ENCODE measurements at places on chromosomes 11 and 22.

GRCh38 chr11:47572715-47573255, 6.0 kb downstream of the KBTBD4 start:
- DNase-seq, result no peak

DNA sequence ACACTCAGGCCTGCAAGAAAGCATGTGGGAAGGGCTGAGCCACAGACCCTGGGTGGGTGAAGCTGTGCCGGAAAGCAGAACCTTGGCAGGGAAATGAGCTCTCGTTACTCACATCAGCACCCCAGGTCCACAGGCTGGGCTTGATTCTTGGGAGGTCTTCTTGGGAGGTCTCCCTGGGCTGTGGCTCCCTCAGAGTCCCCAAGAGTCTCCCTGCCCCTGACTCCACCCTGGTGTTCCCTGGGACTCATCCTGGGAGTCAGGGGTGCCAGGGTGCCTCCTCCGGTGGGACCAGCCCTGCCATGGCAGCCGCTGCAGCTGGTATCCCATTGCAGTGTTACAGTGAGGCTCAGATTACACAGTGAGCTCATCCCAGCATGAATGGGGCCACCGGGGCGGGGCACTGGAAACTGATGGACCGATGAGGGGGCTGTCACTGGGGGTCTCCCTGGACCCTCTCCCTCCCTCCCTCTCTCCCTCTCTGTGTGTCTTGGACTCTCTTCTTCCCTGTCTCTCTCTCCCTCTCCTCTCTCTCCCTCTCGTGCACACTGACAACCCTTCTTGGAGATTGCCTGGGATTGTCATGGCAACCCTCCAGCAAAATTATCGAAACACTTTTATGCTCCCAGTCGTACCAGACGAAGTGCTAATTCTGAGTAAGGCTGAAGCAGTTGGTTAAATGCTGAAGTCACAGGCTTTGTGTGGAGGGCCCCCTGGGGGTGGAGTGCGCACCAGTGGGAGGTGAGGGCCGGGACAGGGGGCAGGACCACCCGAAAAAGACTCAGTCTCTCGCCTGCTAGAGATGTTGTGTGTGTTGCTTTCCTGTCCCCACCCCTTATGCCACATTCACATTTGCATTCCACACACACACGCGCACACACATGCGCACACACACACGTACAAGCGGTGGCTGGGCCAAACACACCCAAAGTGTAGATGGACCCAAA, 8.6 kb upstream of the C11orf96 start:
- DNase-seq, result no peak

- DNase-seq, result no peak
Observed at GRCh38 chr11:6627762-6628241, 8.6 kb upstream of the TPP1 start.

GRCh38 chr11:127639916-127640315, 639.3 kb upstream of the KIRREL3 start:
- no peak for DNase-seq

- no peak for DNase-seq
Observed at GRCh38 chr11:81840380-81840779, 893.3 kb downstream of the FAM181B start.

DNA sequence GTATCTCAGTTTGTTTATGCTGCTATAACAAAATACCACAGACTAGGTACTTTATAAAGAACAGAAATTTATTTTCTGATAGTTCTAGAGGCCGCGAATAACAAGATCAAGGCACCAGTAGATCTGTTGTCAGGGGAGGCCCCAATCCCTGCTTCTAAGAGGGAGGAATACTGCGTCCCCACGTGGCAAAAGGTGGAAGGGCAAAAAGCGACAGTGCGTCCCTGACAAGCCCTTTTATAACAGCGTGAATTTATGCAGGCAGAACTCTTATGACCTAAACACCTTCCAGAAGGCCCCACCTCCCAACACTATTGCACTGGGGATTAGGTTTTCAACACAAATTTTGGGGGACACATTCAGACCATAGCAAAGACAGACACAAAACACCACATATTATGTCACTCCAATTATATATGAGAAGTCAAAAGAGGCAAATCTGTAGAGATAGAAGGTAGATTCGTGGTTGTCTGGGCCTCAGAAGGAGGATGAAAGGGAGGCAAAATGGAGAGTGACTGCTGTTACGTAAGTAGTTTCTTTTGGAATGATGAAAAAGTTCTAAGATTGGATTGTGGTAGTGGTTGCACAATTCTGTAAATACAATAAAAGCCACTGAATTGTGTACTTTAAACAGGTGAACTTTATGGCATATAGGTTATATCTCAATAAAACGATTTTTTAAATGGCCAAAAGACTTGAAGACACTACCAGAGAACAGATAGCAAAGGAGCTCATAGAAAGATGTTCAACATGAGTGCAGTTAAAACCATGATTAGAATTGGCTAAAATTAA, 30.1 kb upstream of the TNRC6B start:
- DNase-seq, result no peak

DNA sequence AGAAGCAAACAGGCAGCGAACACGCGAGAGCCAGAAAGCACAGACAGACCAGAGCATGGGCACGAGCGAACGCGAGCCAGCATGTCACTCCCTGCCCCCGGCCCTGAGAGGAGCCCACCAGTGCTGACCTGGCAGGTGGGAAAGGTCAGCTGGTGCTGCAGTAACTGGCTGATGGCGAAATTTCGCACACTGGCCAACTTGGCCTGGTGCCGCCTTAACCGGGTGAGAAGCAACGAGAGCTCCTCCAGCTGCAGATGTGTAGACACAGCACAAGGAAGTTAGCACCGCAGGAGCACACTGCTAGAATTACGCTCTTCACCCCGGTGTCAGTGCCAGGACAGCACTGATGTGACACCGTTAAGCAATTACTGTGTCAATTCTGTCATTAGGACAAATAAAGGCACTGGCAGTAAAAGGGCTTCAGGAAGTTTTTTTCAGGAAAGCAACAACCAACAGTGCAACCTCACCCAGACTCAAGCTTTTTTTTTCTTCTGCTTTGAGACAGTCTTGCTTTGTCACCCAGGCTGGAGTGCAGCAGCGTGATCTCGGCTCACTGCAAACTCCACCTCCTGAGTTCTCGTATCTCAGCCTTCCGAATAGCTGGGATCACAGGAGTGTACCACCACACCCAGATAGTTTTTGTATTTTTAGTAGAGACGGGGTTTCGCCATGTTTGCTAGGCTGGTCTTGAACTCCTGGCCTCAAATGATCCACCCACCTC, 76.8 kb downstream of the C11orf58 start:
- no peak for DNase-seq

DNA sequence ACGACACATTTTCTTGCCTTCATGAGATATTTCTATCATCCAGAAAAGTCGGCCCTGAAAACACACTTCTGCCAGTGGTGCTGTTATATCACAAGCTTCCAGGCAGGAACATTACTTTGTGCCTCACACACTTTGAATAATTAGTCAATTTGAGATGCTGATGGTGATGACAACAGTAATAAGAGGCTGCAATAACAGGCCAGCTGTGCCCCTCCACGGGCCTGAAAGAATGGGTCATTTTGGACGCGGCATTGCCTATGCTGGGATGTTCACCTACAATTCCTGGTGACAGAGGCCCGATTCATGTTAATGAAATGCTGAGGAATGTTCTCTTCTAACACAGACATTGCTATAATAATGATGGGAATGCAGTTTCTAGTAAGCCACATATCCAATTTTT, 463.8 kb upstream of the KIRREL3 start:
- DNase-seq, result no peak

- no peak for DNase-seq
Observed at GRCh38 chr22:26033071-26033470, 136.2 kb upstream of the SEZ6L start.

- no peak for DNase-seq
Observed at GRCh38 chr11:108436594-108436993, 30.7 kb downstream of the C11orf65 start.

GRCh38 chr11:129637473-129637872, 178.2 kb upstream of the TMEM45B start:
- DNase-seq, result no peak

DNA sequence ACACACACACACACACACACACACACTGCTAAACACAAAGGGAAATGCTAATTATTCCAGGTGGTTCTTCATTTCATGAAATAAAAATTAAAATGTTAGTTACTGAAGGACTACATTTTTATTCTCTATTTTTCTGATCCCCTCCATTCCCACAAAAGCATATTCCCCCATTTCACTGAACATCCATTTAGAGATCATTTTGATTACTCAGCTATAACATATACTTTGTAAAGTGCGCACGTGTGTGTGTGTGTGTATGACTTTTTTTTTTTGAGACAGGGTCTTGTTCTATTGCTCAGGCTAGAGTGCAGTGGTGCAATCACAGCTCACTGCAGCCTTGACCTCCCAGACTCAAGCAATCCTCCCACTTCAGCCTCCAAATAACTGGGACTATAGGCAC, 42.6 kb downstream of the SLC35F2 start:
- no peak for DNase-seq

DNA sequence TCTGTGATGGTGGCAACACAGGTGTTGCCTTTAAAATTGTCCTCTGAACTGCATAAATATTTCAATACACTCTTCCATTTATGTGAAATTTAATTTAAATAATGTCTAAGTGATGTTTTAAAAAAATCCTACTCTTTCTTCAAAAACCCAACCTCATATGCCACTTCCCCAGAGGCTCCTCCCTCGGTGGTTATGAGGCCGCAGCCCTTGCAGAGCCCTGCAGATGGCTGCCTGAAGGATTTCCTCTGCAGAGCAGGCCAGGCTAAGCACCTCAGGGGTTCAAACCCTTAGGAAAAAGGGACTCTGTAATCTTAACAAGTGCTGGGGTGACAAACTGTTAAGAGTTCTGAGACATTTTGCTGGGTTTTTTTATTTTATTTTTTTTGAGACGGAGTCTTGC, 25.2 kb downstream of the MORC2 start:
- DNase-seq, result no peak

- no peak for DNase-seq
Observed at GRCh38 chr11:40080434-40080833, 1379.0 kb downstream of the LRRC4C start.

DNA sequence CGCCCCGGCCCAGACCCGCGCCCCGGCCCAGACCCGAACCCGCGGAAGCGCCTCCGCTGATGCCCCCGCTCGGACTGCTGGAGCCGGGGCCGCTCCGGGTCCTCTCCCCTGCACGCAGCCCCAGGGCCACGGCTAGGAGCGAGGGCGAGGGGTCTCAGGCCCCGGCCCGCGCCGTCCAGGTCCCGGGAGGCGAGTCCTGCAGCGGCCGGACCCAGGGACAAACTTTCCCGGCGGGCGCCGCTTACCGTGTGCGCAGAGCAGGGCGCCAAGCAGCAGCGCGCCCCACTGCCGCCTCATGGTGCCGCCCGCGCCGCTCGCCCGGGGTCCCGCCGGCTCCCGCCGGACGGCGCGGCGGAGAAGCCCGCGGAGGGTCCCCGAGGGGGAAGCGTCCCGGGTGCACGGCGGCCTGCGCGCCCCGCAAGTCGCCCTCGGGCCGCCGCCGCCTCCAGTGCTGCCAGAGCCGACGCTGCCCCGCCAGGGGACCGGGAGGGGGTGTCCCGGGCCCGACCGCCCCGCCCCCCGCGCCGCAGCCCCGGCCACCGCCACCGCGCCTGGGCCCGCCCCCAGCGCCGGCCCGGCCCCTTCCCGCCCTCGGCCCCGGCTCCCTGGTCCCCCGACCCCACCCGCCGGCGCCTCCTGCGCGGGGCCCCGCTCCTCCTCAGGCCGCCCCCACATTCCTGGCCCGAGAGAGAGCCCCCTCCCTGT, at the start of gene LRP4:
Gene LRP4, minus strand, starts transcription at position 468 of the 705 bp plus-strand sequence. Its CDS starts 171 bp downstream, at position 297.
- no peak for DNase-seq

DNA sequence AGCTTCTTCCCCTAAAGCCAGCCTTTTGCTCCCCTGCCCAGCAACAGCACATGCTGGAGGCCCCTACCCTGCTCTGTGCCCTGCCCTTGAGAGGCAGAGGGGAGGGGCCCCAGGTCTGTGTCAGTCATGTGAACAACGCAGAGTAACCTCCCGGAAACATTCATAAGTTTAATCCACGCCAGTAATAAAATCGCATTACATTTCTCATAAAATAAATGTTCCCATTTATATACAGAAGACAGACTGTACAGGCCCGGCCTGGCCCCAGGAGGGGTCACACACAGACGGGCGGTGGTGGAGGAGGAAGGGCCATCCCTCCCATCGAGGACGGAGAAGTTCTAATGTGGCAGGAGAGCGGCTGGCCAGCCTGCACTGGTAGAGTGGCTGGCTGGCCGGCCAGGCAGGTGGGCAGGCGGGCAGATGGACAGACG, 39.5 kb downstream of the LMO1 start:
- DNase-seq, result no peak

DNA sequence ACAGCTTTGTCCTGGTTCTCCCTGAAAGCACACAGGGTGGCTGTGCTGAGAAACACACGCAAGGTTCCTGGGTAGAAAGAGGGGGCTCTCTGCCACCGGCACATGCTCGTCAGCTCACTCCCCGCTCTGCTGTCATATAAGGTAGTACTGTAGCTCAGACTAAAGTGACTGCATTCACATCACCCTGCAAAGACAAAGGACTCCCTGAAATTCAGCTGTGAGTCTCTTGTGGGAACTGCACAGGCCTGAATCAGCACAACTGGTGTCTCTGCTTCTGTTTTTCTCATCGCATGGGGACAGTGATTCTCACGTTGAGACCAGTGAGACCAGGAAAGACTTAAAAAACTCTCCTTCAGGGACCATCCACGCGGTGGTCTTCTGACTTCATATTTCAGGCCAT, 124.1 kb upstream of the BID start:
- no peak for DNase-seq

DNA sequence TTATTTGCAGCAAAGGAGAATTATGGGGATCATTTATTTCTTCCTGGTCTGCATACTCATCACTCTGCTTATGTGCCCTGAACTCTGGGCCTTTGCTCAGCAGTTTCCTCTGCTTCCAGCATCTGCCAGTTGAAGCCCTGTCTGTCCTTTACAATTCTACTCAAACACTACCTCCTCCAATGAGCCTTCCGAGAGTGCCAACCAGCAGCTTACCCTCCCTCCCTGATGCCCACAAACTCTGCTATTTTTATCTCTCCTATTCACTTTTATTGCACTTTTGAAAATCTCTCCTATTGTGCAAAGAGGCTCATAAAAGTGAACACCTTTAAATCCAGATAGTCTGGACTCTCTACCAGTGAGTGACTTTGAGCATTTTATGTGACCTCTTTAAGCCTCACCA, 3.6 kb upstream of the ME3 start:
- DNase-seq, result no peak

DNA sequence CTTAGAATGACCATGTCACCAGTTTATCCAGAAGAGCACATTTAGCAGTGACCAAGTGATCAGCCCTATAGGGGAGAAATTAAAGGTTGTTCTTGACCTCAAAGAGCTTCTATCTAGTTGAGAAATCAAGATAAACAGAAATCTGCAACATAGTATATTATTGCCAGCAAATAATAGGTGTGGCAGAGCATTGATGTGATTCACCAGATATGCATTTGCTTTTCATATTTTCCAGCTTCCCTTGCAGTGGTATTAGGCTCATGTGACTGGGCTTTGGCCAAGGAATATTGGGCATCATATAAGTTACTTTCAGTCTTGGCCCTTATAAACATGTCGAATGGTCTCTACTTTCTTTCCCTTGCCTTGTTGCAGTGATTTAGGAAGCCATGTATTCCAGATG, 34.5 kb downstream of the COMMD9 start:
- no peak for DNase-seq

DNA sequence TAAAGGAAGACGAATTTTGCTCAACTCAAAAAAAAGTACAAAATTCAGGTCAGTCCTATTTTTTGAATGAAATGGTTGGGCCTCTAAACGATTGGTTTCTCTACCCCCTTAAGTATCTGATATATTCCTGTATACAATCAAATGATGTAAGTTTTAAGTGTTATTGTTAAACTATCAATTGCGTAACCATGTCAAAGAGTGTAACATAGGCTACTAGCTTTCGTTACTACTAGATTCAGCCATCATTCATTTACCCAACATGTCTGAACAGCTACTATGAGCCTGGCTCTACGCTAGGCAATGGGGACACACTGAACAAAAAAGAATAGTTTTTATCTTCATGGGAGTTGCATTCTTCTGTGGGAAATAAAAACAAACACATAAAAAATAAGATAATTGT, 3.3 kb downstream of the RAB6A start:
- no peak for DNase-seq
